ENCODE measurements at places on chromosomes 2 and 18. TPM values are rescaled to one million over a fixed set of nuclear protein-coding genes. Genes with fewer than 3 reads are reported as not detected.

The PDE11A gene
- total RNA-seq = not detected

The CPLX4 gene
- not detected for total RNA-seq

The NETO1 gene
- total RNA-seq = 1.5 TPM

The SERPINB5 gene
- not detected for total RNA-seq

The C2orf92 gene
- 3.1 TPM for total RNA-seq

The EVX2 gene
- total RNA-seq = not detected

The KANSL1L gene
- total RNA-seq = 16.5 TPM

The ZNF407 gene
- total RNA-seq = 8.7 TPM

The FEV gene
- total RNA-seq = not detected

The SETBP1 gene
- total RNA-seq = 7.8 TPM

The SLC11A1 gene
- total RNA-seq = 22.1 TPM

The XIRP2 gene
- 42.8 TPM for total RNA-seq

The ALLC gene
- total RNA-seq = not detected

The IL1RL1 gene
- 65.3 TPM for total RNA-seq

The CDCA7 gene
- total RNA-seq = not detected

The MYO5B gene
- 10.2 TPM for total RNA-seq

The MARCHF4 gene
- 0.08 TPM for total RNA-seq

The PPP4R3B gene
- 23.4 TPM for total RNA-seq

The SERPINB8 gene
- 8.4 TPM for total RNA-seq

The NIFK gene
- 14.9 TPM for total RNA-seq

The ZAP70 gene
- 1.4 TPM for total RNA-seq

The GAREM1 gene
- total RNA-seq = 13.6 TPM

The SLC1A4 gene
- total RNA-seq = 6.0 TPM

The SCN7A gene
- total RNA-seq = 6.2 TPM

Measured in right atrium auricular region (tissue), 2 donors.